Thoracic aorta (tissue), 2 donors: ENCODE measurements at places on chromosomes 5 and 9.

- no peak for DNase-seq
Measured at GRCh38 chr5:161305601-161306000, 240.9 kb downstream of the GABRB2 start.

DNA sequence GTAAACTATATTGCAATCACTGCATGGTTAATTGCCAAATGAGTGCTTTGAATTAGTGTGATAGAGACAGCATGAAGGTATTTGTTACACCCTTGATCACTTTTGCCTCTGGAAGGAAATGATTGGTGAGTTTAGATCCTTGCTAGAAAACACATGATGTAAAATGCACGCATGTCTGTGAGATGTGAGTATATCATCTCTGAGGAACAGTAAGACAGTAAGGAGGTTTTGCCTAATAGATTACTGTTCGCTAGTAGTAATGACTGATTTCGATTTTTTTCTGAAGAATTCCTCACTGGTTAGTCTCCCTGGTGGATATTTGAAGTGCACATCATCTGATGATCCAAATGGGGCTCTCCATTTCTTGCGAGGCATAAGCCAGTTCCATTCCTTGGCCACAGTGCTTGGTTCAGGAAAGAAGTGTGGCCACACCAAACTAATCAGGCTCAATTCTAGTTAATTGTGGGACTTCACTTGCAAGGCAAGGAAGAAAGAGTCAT is 156.4 kb upstream of the ADRA1B start:
- no peak for DNase-seq

DNA sequence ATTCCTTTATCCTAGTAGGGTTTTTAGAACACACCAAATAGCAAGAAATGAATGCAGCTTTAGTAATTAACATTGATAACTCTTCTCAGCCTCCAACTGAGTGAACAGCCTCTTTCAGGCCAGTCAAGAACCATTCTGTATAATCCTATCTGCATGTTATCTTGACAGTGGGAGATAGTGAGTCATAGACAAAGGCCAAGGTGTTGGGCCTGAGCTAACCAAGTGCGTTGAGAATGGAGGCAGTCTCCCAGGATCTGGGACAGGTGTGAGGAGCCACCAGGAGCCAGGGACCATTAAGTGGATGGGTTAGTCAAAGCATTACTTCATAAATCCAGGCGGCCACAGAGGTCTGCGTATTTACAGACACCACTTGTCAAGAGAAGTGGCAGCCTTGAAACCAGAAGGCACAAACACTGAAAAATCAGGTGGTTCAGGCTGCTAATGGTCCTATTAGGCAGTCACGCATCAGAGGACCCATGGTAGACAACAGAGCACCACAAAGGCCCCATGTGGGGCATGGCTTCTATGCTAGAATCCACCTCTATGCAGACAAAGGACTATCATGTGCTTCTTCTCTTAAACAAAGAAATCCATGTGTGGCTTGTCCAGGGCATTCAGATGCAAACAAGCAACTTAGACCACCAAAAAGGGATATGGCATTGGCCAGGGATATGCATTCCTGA is 409.7 kb upstream of the PIK3R1 start:
- no peak for DNase-seq

- DNase-seq = no peak
Measured at GRCh38 chr5:52863715-52864290, 76.1 kb downstream of the ITGA1 start.

DNA sequence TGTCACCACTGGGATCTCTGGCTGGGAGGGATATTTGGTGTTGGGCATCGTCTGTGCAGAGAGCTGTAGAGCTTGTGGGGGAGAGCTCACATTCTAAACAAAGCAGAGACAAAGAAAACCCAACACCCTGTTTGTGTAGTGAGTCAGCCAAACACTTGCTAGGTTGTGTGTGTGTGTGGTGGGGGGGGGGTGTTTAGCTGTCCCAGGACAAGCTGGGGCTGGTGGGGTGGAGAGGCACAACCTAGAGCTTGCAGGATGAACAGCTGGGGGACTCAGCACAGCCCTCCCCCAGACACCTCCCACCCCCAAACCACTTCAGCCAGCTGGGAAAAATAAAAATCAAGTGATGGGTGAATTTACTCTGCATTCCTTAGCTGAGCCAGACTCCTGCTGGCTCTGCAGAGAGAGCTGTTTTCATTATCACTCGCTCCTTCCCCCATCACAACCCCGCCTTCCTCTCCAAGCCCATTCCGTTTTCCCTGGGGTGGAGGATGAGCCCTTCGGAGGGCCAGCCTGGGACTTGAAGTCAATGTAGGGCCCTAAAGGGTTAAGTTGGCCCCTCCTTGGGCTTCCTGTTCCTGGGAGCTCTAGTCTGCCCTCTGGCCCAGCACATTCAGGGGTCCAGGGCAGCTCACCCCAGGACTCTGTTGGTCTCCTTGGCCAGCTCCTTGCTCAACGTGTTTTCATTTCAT is 2.6 kb downstream of the OLFML2A start:
- no peak for DNase-seq

- DNase-seq = no peak
Measured at GRCh38 chr5:149152317-149152746, 11.0 kb downstream of the ABLIM3 start.

GRCh38 chr5:78550891-78551290 is 97.7 kb downstream of the LHFPL2 start:
- no peak for DNase-seq

DNA sequence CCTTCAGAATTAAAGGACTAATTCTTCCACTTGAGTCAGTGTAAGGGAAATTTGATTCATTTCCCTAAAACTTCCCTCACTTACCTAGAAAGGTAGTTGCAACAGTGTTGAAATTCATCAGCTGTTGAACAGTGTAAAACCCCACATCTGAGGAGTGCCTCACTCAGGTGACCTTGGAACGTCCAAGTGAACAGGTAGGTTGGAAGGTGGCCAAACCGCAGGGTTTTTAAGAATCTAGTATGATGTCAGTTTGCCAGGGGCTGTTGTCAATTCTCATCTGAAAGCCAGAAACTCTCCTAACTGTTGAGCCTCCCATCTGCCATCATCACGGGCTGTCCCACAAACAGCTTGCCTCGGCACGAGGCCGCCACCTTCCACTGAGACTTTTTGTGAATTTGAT is 105.7 kb downstream of the TMEM174 start:
- no peak for DNase-seq

- DNase-seq = no peak
Measured at GRCh38 chr5:103541114-103541513, 21.5 kb downstream of the NUDT12 start.

DNA sequence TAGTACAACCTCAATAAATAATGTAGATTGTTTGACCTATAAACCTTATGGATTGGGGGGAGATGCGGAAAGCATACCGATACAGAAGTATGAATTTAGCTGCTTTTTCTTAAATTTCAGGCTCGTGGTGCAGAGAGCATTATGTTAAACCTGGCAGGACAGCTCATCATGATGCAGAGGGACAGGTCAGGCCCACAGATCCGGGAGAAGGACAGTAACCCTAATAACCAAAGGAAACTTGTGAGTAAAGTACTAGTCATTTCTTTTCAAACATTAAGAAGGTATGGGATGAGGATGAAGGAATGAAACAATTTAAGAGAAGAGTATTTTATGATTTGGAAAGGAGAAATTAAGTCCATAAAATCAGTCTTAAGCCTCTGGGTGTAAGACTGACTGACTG is 70.5 kb downstream of the ERMP1 start:
- no peak for DNase-seq

DNA sequence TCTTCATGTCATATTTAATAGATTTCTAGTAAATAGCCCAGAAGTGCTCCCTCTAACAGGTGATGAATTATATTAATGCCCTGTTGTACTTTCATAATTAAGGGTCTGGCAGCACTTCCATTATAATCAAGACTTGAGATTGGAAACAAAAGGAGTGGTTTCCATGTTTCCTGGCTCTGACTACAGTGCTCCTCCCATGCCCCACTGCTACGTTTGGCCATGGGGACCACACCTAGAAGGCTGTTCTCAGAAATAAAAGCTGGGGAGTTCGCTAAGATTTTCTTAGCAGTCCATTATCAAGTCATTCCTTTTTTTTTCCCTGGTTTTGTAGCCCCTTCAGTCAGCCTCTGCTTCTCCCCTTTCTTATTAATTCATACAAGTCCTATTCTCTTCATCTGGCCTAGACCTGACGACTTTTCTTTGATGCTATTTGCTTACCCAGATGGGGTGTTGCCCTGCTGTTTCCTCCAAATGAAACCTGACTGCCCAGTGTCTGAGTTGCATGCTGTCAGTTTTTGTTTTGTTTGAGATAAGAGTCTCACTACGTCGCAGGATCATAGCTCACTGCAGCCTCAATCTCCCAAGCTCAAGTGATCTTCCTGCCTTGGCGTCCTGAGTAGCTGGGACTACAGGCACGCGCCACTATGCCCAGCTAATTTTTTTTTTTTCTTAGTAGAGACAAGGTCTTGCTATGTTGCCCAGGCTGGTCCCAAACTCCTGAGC is 312.1 kb upstream of the EFNA5 start:
- no peak for DNase-seq

DNA sequence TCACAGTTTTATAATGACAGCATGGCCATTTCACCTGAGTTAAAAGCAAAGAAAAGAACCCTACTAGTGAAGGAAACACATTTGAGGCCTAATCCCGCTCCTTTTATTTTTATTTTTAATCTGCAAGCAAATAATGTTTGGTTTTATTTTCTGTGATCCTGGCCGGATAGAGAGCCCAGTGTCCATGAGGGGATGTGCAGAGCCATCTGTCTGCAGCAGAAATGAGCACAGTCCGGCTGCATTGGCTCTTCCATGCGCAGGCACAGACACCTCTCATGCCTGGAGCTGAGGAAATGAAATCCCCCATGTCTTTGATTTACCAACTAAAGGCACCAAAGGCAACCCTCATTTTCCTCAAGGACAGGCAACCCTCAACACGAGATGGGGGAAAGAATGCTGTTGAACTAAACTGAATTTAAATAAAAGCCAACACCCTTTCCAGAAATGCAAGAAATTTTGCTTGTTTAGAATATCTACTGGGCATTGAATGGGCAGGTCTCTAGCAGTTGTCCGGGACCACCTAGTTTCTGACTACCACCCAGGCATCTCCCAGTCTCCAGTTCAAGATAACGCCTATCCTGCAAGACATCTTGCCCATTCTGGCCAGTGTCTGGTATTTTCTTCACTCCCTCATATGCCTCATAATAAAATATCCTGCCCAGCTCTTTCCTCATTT is 47.9 kb upstream of the SEMA6A start:
- DNase-seq = no peak

DNA sequence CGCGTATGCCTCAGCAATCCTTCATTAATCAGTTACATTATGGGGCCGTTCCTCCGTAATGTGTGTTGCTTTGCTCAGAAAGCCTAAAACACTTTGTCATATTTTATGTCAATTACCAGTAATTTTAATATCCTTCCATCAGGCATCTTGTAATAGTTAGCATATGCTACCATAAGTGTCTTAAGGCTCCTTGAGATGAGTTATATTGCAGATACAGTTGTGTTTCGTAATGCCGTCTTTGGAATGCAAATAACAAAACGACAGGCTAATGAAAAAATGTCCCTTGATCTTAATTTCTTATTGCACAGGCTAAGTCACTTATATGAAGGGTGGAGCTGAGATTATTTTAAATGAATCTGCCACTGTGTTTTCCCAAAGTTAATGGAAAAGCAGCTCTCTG is 50.5 kb downstream of the TBCA start:
- DNase-seq = no peak

- no peak for DNase-seq
Measured at GRCh38 chr5:127492854-127493738, 24.3 kb upstream of the PRRC1 start.

GRCh38 chr5:160171666-160172065 is 52.4 kb upstream of the PWWP2A start:
- no peak for DNase-seq

GRCh38 chr9:124258607-124259157 is 933 bp downstream of the NEK6 start:
- no peak for DNase-seq

GRCh38 chr5:53479590-53480415 is 626 bp upstream of the FST start:
- no peak for DNase-seq

DNA sequence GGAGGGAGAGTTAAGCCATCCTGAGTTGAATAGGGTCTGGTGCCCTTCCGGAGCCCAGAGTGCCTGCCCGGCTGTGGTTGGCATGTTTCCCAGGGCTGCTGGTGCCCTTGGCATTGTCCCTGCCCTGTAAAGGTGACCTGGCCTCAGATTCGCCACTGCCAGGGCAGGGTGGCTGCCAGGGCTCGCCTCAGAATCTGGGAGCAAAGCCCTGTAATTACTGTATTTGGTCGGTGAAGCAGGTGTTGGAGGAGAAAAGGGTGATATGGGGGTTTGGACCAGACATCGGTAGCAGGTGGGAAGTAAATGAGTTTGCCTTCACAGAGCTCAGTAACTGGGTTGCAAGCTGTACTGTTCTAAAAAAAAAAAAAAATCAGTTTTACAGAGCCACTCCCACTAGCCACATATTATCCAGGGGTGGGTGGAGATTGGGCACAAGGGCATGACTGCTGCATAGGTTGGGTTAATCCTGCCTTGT is 47.6 kb downstream of the RGS3 start:
- DNase-seq = no peak

DNA sequence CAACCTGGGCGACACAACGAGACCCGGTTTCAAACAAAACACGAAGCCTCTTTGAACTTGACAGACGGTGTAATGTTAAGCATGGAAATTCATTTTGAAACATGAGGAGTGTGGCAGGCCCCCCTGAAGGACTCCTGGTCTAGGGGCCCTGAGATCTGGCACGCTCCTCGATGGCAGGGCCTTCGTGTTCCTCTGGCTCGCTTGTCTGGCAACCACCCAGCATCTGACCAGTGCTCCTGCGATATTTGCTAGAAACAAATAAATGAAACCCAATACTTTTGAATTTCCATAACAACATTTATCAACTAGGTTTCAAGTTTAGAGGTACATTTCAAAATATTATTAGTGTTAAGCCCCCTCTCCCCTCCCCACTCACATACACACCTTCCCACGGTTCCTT is 193.0 kb downstream of the ERCC6L2 start:
- DNase-seq = no peak

GRCh38 chr5:90437663-90438062 is 28.1 kb upstream of the CETN3 start:
- no peak for DNase-seq

DNA sequence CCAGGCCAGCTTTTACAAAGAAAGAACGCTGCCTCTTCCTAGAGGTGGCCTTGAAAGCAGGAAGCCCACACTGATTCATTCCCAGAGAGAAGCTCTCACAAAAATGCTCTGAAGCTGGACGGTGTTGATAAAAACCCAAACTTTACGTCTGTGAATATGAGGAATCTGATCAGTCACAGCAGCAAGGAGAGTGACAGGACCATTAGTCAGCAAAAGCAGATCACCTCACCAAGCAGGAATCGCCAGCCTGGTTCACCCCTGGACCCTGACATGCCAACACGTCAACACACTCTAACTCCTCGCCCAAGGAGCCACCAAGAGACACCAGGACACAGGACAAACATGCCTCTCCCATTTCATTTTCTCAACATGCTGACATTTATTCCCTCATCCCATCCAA is 70.6 kb upstream of the ZNF622 start:
- DNase-seq = no peak
